NB4 (cell line): ENCODE measurements at places on chromosomes 2 and 18.
A peak's percentile ranks its signal among the peaks of the same experiment; 100 is the strongest.

- no peak for DNase-seq
Measured at GRCh38 chr2:181334158-181334826, 122.9 kb upstream of the ITGA4 start.

DNA sequence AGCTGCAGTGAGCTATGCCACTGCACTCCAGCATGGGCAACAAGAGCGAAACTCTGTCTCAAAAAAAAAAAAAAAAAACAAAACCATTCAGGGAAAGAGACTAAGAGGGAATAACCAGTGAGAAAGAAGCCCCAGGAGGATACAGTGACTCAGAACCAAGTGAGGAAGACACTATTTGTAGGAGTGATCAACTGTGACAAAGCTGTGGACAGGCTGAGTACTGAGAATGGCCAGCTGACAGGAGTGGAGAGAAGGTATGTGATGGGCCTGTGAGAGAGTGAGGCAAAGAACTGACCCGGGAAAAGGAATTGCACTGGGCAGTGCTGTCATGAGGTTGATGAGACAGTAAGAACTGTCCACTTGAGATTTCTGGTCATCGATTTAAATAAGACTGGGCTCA lies 6.7 kb upstream of the LCT start:
- DNase-seq, result no peak

DNA sequence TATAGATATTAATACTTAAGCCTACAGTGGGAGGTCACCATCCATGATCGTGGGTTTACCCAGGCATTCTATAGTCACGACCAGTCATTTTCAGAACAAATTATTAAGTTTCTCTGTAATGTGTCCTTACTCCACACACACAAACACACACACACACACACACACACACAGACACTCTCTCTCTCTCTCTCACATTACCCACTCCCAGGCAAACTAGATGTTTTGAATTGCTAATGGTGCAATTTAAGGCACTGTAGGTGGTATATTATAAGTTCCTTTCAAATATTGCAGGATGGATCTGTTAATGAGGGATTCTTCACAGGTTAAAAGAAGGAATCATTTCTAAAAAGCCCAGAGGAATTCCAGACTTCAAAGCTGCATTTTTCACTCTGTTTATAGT lies 657.8 kb downstream of the MBD2 start:
- no peak for DNase-seq

- DNase-seq, result no peak
Measured at GRCh38 chr2:152686321-152686720, 30.9 kb downstream of the PRPF40A start.

- peak; percentile 88 for DNase-seq
Measured at GRCh38 chr2:224884188-224884587, 158.1 kb downstream of the DOCK10 start.

DNA sequence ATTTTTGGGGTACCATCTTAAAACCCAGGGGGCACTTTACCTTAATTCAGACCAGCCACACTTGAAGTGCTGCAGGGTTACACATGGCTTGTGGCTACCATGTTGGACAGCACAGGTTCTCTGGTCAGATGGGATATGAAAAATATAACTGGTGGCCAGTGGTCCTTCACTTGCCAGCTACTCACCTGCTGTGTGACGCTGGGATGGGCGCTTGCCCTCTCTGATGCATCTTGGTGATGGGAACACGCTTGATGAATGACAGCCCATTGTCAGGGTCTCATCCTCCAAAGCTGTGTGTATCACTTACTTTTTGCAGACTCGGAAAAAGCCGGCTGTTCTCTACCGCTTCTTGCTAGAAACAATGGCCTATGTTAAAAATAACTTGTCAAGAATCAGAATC lies 22.5 kb downstream of the HJURP start:
- no peak for DNase-seq

- DNase-seq, result no peak
Measured at GRCh38 chr2:160310118-160310828, 110.2 kb upstream of the ITGB6 start.

GRCh38 chr2:31729442-31730092 lies 148.8 kb upstream of the SRD5A2 start:
- peak; percentile 51 for DNase-seq

DNA sequence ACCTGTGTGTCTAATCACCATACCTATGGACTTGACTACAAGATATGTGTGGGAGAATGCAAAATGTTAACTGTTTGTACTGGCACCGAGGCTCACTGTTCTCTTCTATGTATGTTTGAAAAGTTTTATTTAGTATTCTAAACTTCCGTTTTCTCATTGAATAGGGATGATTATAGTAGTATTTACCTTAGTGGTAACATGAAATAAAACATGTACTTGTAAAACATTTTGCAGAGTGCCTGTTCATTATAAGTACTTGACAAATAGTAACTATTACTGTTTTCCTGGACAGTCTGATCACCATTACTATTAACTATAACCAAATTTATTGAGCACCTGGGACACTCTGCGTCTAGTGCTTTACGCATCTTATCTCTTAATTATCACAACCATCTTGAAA lies 24.8 kb downstream of the DDX1 start:
- no peak for DNase-seq

GRCh38 chr2:186460465-186460864 lies 25.6 kb upstream of the ZC3H15 start:
- DNase-seq, result peak; percentile 42

DNA sequence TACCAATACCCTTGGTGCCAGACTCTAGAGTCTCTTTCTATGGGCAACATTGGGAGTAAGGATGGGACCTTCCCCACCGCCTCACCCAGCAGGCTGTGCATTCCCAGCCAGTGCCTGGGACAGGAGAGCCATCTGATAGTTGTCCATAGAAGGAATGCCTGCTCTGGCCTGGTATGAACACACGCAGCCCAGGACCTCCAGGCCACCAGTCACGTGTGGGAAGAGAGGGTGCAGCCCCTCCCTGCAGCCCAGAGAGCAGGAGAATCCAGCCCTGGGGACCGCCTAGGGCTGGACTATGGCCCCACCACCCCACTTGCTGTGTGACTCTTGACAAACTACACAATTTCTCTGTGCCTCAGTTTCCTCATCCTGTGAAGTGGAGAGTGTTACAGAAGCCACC lies 52.5 kb upstream of the ID2 start:
- no peak for DNase-seq

- DNase-seq, result no peak
Measured at GRCh38 chr2:232419245-232420072, 12.8 kb downstream of the ALPG start.

DNA sequence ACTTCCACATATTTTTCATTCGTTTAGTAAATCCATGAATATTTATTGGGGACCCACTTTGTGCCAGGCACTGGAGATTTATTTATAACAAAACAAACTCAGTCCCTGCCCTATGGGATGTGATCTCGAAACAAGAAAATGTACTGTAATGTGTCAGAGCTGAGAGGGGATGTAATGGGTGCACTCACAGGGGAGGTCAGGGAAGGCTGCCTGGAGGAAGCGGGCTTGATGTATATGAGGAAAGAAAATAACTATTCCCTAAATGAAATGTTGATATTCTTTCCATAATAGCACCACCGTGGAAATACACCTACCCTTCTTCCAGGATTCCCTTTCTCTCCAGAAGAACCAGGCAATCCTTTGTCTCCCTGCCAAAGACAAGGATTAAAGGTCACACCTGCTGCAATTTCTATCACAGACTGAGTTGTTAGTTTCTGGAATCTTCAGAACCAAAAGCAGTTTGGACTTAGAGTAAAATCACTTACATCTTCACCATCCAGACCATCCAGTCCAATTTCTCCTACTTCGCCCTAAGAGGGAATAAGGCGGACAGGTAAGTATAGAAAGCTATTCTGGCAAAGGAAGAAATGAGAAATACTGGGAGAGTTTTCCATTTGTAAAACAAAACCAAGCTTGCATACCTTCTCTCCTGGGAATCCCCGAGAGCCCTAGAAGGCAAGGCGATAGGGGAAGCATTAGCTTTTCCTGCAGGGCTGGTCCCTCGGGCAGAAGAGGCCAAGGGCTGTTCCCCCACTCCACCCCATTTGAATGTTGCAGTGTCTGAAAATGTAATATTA lies 55.0 kb downstream of the COL6A3 start:
- DNase-seq, result no peak

- no peak for DNase-seq
Measured at GRCh38 chr2:36271266-36271665, 84.3 kb upstream of the CRIM1 start.
